ENCODE measurements at places on chromosomes 12 and 14.

DNA sequence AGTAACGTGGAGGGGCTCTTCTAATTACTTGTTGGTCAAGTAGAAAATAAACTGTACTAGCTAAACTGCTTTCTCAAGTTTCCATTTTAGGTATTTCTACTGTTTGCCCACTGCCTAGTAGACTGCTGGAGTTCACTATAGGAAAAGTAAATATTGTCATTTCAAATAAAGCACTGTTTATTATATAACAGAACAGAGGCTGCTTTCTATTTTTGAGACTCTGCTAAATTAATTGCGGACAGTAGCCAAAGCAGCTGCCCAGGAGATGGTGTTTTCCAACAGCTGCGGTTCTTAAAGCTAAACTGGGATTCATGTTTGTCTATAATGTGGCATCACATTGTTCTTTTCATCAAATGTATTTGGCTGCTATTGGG is 15.9 kb upstream of the SIX1 start:
- DNase-seq: no peak

DNA sequence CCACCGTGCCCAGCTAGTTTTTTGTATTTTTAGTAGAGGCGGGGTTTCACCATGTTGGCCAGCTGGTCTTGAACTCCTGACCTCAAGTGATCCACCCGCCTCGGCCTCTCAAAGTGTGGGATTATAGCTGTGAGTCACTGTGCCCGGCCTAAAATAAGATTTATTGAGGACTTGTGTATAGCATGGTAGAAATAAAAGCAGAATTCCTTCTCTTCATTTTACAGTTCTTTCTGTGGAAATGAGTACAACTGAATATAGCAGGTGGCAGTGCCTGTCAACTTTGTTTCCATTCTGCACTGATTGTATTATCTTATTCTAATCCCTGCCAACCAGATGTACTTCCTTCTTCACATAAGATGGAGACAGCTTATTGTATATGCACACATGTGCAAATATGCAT is 41.0 kb downstream of the DIP2B start:
- DNase-seq: no peak

GRCh38 chr12:105141320-105141922 is 33.9 kb downstream of the WASHC4 start:
- DNase-seq: no peak

DNA sequence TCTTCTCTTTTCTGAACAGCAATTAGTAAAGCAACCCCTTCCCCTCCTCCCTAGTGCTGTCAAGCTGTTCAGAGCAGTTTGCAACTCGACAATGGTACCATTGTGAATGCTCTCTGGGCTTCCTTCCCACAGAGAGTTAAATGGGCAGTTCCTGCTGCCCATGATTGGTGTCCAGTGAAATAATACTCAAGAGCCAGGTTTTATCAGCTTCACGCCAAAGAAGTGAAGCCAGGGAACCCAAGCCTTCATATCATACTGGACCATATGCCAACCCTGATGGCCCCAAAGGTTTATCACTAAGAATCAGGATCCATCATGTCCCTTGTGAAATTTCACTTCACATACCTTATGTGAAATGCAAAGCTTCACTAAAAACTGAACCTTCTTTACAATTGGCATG is 24.7 kb downstream of the INSM2 start:
- no peak for DNase-seq

DNA sequence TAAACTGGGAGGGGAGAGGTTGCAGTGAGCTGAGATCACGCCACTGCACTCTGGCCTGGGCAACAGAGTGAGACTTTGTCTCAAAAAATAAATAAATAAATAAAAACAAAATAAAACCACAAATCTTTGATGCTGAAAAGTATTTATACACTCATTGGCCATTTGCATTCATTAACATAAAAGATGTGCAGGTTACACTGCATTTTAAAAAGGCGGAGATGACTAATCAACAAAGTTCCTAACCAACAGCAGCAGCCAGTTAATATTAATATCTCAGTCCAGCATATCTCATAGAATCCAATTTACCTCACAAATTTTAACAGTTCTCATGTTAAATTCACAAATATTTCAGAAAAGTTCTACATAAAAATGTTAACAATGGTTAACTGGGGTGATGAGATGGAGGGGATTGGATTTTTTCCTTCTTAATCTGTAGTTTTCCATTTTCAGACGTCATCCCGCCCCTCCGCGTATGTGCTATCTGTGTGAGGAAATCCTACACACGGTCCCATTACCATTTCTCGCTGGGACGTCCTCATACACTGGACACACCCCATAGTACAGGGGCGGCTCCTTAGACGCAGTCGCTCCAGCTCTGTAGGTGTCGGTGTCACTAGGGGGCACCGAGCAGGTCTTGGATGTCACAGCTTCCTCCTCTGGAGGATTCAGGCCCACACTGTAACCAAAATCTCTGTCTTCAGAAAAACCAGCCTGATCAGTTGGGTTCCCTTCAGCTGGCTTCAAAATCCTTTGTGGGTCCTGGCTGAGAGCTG is 7.3 kb downstream of the ANKLE2 start:
- DNase-seq: no peak

All from Karpas-422 (cell line).